Gastroesophageal sphincter (tissue), 4 donors: ENCODE measurements at places on chromosomes 3 and 15. TPM values are rescaled to one million over a fixed set of nuclear protein-coding genes. Genes with fewer than 3 reads are reported as not detected.
A peak's percentile ranks its signal among the peaks of the same experiment; 100 is the strongest.

DNA sequence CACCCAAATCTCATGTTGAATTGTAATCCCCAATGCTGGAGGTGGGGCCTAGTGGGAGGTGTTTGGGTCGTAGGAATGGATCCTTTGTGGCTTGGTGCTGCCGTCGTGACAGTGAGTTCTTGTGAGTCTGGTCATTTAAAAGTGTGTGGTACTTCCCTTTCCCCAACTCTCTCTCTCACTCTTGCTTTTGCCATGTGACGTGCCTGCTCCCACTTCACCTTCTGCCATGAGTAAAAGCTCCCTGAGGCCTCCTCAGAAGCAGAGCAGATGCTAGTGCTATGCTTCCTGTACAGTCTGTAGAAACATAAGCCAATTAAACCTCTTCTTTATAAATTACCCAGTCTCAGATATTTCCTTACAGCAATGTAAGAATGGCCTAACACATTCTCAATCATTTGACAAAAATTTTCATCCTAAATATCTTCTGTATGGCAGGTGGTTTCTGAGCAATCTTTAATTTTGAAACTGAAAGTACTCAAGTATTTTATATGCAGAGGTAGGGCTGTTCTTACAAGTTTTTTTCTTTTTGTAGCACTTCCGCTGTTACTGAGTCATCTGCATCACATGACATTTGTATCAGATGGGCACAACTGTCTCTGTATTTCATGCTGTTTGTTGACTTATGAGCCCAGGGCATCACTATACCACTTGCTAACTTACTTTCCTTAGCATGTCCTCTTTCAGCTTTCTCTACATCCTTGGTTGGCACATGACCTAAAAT is 8.8 kb downstream of the RPL39L start:
- ATAC-seq: peak; percentile 36

GRCh38 chr3:23900744-23901143 is 16.0 kb downstream of the NKIRAS1 start:
- ATAC-seq: no peak

DNA sequence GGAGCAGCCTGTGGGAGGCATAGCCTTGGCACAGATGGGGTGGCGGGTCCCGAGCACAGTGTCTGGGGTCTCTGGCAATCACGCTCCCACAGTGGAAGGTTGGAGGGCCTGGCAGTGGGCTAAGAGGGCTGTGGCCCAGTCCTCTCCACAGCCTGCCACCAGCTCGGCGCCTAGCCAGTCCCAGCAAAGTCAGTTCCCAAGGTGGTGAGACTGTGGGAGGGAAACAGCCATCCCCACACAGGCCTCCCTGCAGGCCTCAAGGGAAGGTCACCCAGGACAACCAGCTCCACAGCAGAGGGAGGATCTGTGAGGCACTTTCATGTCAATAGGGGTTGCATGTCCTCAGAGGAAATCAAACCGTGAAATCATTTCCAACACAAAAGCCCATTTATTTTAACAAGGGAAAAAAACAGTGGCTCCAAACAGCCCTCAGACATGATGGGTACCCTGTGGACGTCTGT is 27.6 kb upstream of the LIMD1 start:
- ATAC-seq: no peak

GRCh38 chr15:33638453-33638852 is 327.7 kb downstream of the RYR3 start:
- no peak for ATAC-seq

- no peak for ATAC-seq
Measured at GRCh38 chr15:47968593-47968992, 152.2 kb upstream of the SLC24A5 start.

- no peak for ATAC-seq
Measured at GRCh38 chr3:69201658-69202057, 79.3 kb upstream of the LMOD3 start.

- ATAC-seq: no peak
Measured at GRCh38 chr3:39812537-39812936, 3.1 kb downstream of the MYRIP start.

DNA sequence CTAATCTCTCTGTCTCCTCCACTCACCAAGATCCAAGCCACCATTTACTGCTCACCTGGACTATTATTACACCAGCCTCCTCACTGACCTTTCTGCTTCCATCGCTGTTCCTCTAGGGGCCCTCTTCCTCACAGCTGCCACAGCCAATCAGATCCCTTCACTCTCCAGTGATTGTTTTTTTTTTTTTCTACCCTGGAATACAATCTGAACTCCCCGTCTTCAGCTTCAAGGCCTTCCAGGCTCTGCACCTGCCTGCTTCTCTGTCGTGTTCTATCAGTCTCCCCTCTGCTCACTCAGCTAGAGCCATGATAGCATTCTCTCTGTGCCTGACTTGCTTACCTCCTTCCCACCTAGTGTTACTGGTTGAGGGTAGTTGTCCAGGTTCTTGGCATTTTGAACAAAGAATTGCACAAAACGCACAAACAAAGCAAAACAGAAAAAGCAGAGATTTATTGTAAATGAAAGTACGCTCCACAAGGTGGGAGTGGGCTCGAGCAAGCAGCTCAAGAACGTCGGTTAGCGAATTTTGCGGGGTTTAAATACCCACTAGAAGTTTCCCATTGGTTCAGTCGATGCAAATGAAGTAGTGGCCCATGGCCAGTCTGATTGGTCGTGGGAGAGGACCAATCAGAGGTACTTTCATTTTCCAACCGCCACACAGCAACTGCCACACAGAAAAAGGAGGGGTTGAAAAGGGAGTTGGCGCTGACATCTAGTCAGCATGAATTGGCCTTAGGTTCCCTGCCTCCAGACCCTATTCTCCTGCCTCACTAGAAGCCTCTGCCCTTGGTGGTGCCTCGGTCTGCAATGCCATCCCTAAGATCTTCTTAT is 188.9 kb downstream of the TLE3 start:
- no peak for ATAC-seq

GRCh38 chr3:109548192-109548938 is 211.0 kb upstream of the DPPA4 start:
- no peak for ATAC-seq

DNA sequence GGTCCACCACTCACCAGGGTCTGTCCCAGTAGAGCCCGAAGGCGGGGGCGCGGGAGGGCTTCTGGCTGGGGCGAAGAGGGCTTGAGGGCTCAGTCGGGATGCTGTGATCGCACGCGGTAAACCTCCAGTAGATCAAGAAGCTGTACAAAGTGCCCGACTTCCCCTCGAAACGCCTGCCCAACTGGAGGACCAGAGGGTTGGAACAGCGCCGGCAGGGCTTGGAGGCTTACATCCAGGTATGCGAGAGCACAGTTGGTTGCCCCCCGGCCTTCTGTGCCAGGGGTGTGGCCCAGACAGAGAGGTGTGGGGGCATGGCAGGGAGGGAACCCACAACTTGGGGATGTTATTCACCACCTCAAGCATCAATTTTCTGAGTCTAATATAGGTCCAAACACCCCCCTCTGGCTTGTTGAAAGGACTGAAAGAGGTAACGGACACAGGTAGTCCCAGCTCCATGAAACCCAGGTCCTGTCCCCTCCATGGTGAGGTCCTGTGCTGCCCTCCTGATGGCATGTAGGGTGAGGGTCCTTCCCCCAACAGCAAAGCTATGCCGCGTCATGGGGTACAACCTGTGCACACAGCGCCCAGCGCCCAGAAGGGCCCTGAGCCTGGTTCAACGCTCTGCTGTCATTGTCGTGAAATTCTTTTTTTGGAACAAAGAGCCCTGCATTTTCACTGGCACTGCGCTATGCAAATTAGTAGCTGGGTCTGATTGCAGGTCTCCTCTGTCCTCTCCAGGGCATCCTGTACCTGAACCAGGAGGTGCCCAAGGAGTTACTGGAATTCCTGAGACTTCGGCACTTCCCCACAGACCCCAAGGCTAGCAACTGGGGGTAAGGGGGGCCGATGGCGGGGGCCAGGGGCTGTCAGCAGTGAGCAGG is 1.2 kb downstream of the SNX22 start:
- ATAC-seq: no peak

DNA sequence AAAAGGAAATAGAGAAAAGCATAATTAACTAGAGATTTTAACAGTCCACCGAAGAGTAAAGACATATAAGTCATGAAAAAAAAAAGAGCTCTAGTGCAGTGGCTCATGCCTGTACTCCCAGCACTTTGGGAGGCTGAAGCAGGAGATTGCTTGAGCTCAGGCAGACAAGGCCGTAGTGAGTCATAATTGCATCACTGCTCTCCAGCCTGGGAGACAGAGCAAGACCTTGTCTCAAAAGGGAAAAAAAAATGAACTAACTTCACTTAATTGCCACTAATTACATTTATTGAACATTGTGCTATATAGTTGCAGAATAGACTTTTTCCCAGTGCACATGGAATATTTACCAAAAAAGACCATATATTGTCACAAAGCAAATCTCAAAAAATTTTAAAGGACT is 221.8 kb downstream of the CBLB start:
- no peak for ATAC-seq

DNA sequence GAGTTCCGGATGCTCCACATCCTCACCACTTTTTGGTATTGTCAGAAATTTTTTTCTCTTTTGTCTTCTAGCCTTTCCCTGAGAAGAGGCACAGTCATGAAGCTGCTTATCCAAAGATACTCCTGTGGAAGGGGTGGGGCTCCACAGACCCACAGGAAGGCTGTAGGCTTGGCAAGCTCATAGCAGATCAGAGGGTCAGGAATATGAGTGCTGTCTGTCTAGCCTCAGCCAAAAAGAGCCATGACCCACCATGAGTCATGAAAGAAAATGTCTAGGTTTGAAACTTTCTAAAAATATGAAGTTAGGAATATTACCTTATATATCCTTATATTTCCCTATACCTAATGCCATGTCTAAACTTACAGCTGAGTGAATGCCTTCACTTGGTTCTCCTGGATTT is 118.2 kb upstream of the THBS1 start:
- no peak for ATAC-seq

DNA sequence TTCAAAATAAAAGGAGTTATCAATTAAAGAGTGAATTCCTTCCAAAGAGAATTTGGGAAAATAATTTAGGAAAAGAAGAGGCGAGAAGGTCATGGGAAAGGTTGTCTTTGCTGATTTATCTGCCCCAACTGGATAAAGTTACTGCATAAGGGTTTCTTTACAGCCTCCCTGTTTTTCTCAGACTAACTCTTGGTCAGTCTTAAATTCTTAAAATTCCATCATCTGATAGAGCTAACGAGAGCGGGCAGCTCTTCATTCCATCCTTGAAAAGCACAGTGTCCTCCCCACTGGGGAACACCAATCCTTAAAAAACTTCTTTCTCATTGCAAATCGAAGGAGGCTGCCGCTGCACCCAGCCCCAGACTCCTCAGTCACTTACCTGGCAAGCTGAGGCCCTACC is 107.2 kb downstream of the PGPEP1L start:
- no peak for ATAC-seq

GRCh38 chr3:177946048-177946447 is 590.2 kb upstream of the KCNMB2 start:
- ATAC-seq: peak; percentile 54

DNA sequence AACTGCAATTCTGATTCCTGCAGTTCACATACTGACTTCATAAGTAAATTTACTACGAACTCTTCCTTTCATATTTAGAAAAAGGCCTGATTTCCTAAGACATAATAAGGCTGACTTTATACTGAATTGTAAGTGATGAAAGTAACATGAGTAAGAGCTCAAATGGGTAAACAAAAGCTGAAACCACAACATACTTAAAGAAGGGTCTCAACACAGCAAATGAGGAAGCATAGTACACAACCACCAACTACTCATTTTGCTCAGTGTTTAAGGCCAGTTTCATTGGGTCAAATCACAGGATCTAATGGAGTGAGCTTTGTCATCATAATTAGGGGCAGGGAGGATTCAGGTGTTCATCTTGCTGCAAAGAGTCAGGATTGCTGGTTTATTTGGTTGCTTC is 81.4 kb downstream of the SETD2 start:
- ATAC-seq: no peak

GRCh38 chr3:136916223-136916622 is 41.6 kb upstream of the IL20RB start:
- no peak for ATAC-seq

DNA sequence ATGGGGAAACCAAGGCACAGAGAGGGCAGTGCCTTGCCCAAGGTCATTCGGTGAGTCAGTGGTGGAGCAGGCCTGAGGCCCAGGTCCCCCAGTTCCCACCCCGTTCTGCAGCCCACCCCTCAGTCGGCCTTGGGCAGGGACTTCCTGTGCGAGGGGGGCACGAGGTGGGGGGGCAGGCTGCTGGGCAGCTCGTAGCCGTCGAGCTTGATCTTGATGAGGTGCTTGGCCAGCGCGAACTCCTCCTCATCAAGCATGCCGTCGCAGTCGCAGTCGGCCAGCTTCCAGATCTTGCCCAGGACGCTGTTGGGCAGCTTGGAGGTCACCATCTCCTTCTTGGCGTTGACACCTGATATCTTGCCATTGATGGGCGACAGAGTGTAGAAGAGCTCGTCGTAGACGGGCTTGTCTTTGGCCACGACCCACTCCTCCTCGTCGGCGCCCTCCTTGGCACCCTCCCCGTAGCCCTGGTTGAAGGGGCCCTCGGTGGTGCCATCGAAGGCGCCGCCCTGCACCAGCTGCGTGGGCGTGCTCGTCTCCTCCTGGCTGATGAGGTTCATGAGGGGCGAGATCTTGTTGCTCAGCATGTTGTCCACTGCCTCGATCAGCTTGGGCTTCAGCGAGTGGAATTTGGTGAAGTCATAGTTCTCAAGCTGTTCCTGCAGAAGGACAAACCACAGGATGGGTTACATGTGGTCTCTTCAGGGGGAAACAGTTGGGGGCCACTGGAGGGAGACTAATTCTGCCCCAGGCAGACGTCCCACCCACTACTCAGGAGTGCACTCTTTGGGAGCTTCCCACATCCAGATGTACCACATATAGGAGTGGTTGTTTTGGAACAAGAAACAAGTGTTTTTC is 6.9 kb upstream of the SPTBN5 start:
- ATAC-seq: no peak

- no peak for ATAC-seq
Measured at GRCh38 chr3:114154321-114154821, 24.5 kb downstream of the DRD3 start.

GRCh38 chr3:104316118-104316517 is 1050.6 kb upstream of the ALCAM start:
- no peak for ATAC-seq

MESP2 gene
- not detected for total RNA-seq

RPP25 gene
- total RNA-seq: 7.2 TPM

SSUH2 gene
- 3.8 TPM for total RNA-seq

CYP8B1 gene
- total RNA-seq: not detected

GPR62 gene
- total RNA-seq: not detected

ISLR gene
- 68.7 TPM for total RNA-seq

SPINT1 gene
- 3.0 TPM for total RNA-seq

KLHL40 gene
- total RNA-seq: not detected

COL6A5 gene
- 0.04 TPM for total RNA-seq

KCNH8 gene
- total RNA-seq: not detected

DUOX2 gene
- 0.13 TPM for total RNA-seq

CEMIP gene
- 0.35 TPM for total RNA-seq

C3orf85 gene
- total RNA-seq: not detected
